ENCODE measurements at places on chromosomes 3 and 15.

GRCh38 chr3:138846262-138846791 is 11.6 kb upstream of the PIK3CB start:
- no peak for DNase-seq

DNA sequence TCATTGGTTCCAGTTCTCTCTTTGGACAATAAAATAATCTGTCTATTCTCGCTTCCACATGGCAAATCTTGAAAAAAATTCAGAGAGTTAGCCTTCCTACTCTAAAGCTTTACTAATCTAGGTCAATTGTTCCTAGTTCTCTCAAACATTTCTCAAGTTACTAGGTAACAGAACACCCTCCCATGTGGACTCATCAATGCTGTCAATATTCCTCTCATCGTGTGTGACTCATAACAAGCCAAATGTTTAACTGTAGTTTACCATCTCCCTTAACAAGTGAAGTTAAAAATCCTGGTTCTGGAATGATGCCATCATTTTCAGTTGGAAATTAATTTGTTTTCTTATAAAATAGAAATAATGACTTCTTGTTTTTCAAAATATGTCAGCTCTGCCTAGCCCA is 438.6 kb downstream of the ROBO1 start:
- DNase-seq, result no peak

GRCh38 chr3:107833043-107833442 is 257.8 kb downstream of the CD47 start:
- peak; percentile 33 for DNase-seq

- DNase-seq, result no peak
Measured at GRCh38 chr3:168085491-168086119, 10.1 kb downstream of the GOLIM4 start.

GRCh38 chr3:126987129-126987528 is 4.2 kb downstream of the PLXNA1 start:
- no peak for DNase-seq

DNA sequence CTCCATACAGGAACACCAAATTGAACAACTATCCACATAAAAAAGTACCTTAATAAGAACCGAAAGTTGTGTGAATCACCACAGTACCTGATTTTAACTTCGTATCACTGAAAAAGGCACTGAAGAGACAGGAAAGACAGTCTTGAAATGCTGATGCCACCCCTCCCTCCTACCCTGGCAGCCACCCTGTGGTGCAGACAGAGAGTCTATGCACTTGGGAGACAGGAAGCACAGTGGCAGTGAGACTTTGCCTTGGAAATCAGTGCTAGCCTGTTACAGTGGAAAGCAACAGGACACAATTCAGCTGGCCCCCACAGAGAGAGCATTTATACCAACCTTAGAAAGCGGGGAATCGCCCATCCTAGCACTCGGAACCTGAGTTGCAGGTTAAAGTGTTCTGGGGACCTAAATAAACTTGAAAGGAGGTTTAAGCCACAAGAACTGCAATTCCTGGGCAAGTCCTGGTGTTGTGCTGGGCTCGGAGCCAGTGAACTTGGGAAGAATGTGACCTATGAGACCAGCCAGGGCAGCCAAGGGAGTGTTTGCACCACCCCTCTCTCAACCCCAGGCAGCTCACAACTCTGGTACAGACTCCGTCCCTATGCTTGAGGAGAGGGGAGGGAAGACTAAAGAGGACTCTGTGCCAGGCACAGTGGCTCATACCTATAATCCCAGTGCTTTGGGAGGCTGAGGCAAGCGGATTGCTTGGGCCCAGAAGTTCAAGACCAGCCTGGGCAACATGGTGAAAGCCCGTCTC is 240.1 kb downstream of the ISL2 start:
- peak; percentile 70 for DNase-seq

DNA sequence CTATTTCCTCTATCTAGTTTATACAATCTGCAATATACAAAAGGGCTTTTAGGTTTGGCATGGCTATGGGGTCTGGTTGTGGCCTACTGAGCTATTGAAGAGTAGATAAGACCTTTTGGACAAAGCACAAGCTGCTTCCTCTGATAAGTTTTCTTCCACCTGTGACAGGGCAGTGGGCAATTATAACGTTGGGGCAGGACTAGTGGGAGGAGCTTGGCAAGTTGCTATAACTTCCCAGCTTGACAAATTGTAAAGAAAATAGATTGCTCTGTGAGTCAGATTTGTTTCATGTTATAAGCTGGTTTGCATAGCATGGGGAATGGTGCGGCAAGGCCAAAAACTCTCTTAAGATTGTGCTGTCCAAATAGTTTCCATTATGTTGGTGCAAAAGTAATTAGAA is 64.9 kb downstream of the SLC7A14 start:
- DNase-seq, result no peak

- DNase-seq, result no peak
Measured at GRCh38 chr15:90325726-90326125, 26.4 kb upstream of the ZNF774 start.

DNA sequence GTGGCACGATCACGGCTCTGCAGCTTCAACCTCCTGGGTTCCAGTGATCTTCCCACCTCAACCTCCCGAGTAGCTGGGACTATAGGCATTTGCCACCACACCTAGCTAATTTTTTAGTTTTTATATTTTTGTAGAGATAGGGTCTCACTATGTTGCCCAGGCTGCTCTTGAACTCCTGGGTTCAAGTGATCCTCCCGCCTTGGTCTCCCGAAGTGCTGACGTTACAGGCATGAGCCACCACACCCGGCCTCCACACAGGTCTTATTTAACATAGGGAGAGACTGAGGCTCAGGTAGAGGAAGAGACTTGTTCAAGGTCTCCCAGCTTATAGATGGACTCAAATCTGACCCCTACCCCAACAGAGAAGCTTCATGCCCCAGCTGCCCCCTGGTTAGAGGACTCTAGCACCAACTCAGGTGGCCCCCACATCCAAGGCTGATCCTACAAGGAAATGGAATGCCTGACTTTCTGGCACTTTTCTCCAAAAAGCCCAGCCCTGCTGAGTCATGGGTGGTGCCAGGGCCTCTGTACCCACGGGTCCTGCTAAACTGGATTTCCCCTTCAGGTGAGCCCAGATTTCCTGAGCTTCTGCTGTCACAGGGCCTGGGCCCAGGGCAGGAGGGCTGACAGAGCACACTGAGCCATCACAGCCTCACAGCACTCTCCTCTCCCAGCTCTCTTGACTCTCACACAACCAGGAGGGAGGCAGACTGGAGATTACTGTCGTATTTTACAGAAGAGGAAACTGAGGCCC is 5.6 kb downstream of the TMEM40 start:
- no peak for DNase-seq

DNA sequence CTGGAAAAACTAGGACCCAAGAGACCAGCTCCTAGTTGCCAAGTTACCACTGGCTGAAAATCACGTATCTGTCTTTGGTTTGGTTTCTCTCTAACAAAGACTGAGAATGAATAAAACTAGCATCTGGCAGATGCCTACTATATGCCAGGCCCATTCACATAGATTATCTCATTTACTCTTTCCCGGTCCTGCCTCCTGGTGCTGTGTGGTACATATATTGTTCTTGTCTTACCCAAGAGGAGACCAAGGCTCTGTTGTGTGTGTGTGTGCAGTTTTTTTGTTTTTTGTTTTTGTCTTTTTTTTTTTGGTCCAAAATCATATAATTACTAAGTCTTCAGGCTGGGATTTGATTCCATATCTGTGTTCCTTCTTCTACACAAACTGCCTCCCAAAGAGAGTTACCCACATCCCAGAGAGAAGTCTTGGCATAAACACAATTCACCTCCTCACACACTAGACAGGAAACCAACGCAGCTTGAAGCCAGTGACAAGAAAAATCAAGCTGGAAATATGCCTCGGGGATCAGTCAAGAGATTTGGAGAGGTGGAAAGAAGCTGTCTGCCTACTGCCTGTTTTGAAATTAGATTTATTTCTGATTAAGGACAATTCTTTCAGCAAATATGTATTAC is 891 bp downstream of the AHSG start:
- DNase-seq, result no peak

GRCh38 chr3:20931834-20932233 is 745.8 kb upstream of the SGO1 start:
- DNase-seq, result no peak

DNA sequence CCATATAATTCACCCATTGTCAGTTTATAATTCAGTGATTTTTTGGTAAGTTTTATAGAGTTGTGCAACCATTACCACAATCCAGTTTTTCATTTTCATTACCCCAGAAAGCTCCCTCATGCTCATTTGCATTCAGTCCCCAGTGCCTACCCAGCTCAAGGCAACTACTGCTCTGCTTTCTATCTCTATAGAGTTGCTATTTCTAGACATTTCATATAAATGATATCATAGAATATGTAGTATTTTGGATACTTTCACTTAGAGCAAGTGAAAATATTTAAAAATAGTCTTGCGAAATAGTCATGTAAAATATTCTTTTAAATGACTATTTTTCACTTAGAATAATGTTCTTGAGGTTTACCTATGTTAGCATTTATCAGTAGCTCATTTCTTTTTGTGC is 42.1 kb downstream of the ZNF654 start:
- peak; percentile 54 for DNase-seq

DNA sequence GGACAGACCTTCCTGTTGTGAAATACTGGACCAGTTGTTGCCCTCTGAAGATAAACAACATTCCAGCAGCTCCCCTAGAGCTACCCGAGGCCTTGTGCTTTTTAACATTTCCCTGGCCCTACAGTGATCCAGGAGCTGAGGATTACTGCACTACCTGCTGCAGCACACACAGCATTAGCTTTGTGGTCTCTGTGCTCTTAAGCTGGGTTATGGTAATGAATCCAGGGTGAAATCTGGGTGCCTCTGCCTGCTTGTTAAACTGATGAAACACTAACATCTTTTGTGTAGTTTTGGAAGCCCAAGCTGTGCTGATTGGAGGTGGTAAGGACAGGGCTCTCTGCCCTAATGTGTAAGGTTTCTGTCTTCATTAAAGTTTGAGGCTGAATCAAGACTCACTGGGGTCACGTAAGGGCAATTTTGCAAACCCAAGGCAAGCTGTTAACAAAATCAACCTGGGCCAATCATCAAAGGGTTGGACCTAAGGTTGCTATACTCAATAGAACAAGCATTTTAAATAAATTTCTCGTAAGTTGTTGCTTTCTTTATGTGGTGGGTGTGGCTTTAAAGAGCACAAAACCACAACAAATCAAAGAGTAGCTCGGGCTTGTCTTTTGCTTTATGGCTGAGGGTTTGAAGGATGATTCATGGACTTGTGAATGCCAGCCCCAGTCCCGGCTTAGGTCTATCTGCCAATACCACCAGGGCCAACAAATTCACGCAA is 183.9 kb downstream of the TPRG1 start:
- DNase-seq, result peak; percentile 75

DNA sequence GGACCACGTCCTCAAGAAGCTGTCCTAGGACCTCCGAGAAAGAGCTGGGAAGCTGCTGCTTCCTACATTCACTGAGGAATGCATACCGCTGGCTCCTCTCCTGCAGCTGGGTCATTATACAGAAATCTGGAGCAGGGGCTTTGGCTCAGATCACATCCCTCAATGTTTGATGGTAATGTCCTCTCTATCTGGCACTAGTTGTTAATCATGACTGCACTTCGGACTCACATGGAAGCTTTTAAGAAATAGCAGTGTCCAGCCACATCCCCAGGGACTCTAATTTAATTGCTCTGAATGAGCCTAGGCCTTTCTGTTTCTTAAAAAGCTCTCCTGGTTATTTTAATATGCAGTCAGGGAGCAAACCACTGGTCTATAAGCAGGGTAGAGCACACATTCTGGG is 25.7 kb upstream of the MYRIP start:
- peak; percentile 5 for DNase-seq

DNA sequence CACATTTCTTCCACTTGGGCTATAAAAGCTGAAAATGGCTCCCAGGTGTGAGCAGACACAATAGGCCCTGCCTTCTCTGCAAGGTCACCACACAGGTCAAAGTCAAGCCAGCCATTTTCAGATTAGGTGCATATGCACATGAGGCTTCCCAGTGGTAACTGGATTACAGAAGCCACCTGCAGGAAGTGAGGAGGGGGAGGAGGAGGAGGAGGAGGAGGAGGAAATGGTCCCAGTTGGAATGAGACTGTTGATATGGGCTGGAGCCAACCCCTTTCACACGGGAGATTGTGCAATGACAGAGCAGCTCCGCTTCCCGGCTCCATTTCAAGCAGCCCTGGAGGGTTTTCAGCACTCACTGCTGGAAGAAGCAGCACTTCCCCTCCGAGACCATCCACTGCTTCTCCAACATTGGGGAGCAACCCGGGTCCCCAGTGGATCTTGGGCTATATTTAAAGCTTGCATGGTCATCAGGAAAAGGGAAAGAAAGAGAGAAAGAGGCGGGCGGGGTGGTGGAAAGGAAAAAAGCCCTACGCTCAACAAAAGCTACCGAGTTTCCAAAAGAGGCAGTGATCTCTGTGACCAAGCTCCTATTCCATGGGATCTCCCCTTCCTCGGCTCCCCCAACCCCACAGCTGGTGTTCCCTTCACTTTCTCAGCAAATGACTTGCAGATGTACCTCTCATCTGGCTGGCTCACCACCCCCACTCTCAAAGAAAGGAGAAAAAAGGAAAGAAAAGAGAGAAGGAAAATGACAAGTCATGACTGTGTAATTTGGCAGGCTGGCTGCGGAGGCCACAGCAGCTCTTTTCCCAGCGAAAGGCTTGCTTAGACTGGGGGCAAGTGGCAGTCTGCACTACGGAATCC is 58.3 kb downstream of the LRIG1 start:
- DNase-seq, result peak; percentile 92

DNA sequence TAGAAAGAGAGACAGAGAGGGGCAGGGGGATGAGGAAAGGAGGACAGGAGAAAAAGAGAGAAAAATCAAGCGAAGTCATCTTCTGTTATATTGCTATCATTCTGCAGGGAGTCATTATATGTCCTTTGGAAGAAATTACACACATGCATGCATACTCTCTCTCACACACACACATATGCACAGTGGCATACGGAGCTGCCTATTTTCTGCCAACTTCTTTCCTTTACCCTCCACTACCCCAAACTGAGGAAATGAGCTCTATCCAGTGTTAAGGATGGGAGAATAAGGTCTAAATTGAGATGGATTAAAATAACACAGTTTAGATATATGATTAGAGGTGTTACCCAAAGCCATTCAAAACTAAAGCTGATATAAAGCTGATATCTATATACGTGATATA is 48.8 kb downstream of the PDZRN3 start:
- no peak for DNase-seq

- DNase-seq, result no peak
Measured at GRCh38 chr15:91783008-91783407, 70.5 kb upstream of the SLCO3A1 start.

- peak; percentile 69 for DNase-seq
Measured at GRCh38 chr3:134211797-134212196, 38.9 kb downstream of the RYK start.

GRCh38 chr3:45983770-45984169 is 11.9 kb downstream of the FYCO1 start:
- DNase-seq, result no peak

DNA sequence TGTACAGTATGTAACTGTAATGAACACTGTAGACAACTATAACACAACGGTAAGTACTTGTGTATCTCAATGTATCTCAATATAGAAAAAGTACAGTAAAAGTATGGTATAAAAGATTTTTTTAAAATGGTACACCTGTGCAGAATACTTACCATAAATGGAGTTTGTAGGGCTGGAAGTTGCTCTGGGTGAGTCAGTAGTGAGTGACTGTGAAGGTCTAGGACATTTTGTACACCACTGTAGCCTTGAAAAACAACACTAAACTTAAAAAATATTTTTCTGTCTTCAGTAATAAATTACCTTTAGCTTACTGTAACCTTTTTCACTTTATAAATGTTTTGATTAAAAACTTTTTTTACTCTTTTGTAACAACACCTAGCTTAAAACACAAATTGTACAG is 142.9 kb downstream of the ATG7 start:
- no peak for DNase-seq
